ENCODE measurements at places on chromosomes 12 and 14.
A peak's percentile ranks its signal among the peaks of the same experiment; 100 is the strongest.

DNA sequence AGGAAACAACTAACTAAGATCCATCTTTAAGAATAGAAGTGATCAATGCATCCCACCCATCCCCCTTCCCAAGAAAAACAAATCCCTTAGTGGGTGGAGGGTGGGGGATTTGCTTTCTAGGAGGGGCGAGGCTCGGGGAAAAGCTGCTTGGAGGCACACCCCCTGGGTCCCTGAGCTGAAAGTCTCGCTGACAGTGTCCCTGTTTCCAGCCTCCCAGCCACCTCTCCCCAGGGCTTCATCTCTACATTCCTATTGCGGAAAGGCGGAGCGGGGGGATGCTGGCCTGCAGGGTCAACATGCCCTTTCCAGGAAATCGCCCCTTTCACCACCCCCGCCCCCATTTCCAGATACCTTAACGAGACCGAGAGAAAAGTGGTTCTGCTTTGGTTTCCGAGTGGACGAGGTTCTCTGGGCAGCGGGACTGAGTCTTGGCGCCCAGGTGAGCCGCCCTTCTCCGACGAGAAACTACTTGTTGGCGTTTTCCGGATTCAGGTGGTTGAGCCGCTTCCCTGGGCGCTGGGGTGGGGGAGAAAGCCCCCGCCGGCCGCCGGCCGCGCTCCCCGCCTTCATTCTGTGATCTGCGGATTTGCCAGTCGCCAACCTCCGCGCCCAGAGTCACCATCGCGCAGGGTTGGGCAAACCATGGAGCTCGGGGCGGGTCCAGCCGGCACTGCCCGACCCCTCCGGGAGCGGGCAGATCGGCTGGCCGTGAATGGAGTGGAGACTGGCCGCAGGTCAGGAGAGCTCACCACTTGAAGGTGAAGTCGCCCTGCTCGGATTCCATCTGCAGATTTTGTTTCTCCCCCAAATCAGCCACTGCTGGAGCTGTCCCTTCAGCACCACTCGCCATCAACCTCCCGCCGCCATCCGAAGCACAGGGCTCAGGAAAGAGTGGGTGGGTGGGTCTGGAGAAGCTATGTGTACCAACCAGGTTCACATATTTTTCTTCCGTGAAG is 505 bp downstream of the KCNC2 start:
- DNase-seq = no peak

DNA sequence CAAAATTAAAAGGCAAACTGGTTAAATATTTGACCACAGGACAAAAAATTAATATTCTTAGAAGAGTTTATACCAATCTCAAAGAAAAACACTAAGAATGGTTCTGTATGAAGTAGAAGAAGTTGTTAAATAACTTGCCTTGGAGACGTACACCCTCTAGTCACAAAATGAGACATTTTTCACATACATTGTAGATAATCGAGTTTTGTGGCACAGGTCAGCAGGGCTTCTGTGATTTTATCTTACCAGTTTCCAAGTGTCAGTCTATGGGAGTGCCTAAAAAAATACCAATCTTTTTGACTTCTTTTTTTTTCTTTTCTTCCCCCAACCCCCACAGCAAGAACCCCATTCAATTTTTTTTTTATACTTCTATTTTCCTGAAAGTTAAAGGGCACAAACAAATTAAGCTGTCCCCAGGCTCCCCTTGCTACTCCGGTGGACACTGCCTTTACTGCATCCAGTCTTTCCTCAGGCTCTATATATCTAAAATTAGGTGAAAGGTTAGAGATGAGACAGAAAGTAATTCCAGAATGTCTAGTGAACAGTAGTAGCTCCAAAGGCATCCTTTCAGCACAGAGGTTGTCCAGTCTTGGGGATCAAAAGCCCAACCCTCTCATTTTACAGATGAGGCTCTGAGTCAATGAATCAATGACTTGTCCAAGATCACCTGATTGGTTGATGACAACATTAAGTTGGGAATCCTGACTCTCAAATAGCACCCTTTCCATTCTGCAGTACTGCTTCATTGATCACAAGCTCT is 6.2 kb downstream of the LIMA1 start:
- no peak for DNase-seq

DNA sequence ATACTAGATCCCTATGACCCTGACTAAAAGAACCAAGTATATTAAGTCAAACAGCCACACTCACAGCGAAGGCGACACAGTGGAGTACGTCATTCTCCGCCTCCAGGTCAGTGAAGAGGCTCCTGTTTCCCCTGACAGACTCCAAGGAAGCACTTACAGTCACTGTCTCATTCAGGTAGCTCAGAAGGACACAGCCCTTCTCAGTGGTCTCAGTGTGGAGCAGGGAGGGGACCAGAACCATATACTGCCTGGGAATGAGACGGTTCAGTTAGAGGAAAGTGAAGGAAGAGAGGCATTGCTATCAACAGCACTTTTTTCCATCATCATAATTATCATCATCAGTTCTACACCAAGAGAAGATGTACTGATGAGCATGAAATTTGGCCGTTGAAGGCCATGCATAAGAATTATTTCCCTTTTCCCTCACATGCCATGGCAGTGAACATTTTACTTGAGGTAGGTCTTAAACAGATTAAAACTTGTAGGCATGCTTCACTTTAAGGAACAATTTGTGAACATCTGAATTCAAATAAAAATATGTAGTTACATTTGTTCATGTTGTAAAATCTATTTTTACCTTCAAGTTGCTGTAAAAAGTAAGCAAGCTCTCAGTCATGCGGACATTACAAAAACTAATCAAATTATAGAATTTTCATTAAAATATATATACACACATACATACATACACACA is 2.3 kb downstream of the A2M start:
- DNase-seq = no peak

- DNase-seq = no peak
Measured at GRCh38 chr12:104063712-104064030, 660 bp upstream of the HCFC2 start.

- no peak for DNase-seq
Measured at GRCh38 chr12:71691504-71692129, 5.7 kb downstream of the TMEM19 start.

DNA sequence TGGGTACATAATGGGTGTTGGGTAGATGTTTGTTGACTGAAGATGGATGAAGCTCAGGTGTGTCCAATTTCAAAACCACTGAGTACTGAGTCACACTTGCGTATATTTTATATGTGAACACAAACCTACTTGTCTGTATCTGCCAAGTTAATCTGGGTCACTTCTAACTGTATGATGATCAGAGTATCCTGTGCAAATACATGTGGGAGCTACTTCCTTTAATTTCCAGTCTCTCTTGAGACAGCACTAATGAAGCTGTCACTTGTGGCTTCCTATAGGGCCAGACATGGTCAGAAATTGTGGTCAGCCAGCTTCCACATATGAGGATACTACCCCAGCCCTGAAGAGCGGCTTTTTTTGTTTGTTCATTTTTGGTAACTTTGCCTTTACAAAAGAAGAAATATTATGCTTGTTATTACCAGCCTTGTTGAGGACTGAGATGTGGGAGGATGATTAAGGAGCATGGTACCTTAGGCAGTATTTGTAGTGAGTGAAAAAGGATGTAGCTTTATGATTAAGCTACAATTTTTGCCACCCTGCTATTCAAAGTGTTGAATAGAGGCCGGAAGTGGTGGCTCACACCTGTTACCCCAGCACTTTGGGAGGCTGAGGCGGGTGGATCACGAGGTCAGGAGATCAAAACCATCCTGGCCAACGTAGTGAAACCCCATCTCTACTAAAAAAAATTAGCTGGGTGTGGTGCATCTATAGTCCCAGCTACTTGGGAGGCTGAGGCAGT is 32.4 kb downstream of the PLXNC1 start:
- peak; percentile 11 for DNase-seq

GRCh38 chr14:24392325-24393091 is 6.3 kb upstream of the NYNRIN start:
- DNase-seq = no peak

DNA sequence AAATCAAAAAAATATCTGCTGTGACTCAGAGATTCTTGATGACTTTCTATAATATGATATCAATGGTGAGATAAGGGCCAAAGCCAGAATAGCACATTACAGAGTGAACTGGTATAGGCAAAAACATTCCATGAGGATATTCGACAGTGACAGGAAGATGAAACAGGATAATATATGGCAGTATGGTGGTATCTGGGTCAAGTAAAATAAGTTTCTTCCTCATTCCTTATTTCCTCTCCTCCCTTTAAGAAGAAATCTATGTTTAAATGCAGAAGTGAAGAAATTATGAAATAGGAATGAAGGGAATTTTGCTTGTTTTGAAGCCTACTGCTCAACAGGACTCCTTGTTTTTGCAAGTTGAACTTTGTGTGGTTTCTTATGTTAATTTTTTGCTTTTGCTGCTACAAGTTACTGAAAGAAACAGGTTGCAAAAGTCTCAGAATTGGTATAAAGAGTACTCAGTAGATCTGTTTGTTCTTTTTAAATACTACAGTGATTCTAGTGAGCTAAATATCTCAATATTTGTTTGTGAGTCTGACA is 7.0 kb downstream of the ACSS3 start:
- DNase-seq = no peak

GRCh38 chr12:18267427-18268099 is 6.2 kb downstream of the PIK3C2G start:
- no peak for DNase-seq

- no peak for DNase-seq
Measured at GRCh38 chr14:51620056-51620455, 31.7 kb upstream of the FRMD6 start.

- DNase-seq = no peak
Measured at GRCh38 chr12:42981379-42981778, 391.8 kb upstream of the PRICKLE1 start.

DNA sequence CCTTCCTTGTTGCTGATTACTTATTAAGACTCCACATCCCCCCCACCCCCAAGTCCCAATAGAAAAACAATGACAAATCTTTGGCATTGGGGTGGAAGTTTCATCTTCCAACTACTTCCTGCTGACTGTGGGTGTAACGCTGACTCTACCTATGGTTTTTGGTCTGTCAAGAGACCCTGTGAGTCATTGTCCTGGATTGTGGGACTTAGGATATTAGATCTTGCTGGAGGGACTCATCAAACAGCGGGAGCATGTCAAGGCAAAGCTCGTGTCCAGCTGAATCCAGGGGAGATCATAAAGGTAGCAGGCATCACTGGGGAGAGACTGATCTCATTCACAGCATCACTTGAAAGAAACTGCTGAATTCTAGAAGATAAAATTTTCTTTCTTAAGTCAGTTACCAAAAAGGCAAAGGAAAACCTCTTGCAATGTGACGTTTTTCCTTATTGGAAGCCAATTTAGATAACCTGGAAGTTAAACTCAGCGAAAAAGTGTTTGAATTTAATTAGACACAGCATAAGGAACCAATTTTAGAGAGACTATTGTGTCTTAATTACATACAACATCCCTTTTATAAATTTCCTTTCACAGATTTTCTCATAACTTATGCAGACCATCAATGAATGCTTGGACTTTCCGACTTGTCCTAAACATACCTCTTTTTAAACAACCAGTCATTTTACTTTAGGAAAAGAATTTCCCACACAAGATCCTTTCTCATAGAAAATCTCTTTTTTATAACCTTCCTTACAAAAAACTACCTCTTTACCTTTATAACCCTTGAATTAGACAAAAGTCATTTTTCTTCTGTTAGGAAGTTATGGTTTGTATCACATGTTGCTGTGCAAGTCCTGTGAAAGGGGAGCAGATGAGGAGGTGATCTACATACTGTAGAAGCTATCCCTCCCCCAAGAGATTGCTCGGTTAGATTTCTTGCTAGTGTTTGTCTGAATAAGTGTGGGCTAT is 94.6 kb upstream of the SCAF11 start:
- DNase-seq = no peak
